Panc1 (cell line): ENCODE measurements at places on chromosomes 11 and 22. TPM values are rescaled to one million over a fixed set of nuclear protein-coding genes. Genes with fewer than 3 reads are reported as not detected.
A peak's percentile ranks its signal among the peaks of the same experiment; 100 is the strongest.

- no peaks in the 10 kb centered on the region for H3K4me1 ChIP-seq
- H3K27me3 ChIP-seq, result no peaks in the 10 kb centered on the region
- no peak for DNase-seq
- H3K4me3 ChIP-seq, result no peak overlapping the region
Measured at GRCh38 chr22:46970411-46971098, 208.1 kb downstream of the TBC1D22A start.

GRCh38 chr11:69218946-69219720 is 63.4 kb downstream of the SMIM38 start:
- H3K27me3 ChIP-seq, result no peaks in the 10 kb centered on the region
- H3K4me1 ChIP-seq, result peaks cover 9% of the 10 kb centered on the region
- no peak overlapping the region for H3K4me3 ChIP-seq
- no peak overlapping the region for H3K27ac ChIP-seq

DNA sequence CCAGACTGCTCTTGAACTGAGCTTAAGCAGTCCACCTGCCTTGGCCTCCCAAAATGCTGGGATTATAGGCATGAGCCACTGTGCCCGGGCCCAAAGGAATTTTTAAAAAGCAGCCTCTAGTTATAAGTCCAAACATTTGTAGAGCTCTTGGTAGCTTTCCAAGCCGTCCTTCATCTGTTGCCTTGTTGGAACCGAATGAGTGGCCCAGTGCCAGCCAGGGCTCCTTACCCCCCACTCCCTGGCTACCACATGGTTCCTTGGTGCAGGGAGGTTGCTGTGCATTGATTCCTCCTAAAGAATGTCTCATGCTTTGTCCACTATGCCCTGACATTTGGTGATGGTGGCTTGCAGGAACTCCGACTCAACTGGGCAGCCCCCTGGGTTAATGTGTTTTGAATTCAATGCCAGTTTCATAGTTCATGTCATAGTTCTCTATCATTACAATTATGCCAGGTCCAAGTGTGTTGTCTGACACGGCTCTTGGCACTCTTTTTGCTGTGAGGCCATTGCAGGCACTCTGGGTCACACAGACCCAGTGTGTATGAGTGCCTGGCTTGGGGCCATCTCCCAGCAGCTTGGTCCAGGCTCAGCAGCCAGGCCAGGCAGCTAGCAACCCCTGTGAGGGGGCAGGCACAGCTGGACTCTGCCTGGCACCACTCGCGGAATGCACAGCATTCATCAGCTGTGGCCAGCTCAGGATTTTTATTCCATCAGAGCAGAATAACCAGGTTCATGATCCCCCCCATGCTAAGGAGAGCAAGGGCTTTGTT is 13.3 kb upstream of the MICALL1 start:
- peaks cover 7% of the 10 kb centered on the region for H3K36me3 ChIP-seq
- H3K4me3 ChIP-seq, result no peak overlapping the region
- no peak for DNase-seq
- no peaks in the 10 kb centered on the region for H3K27me3 ChIP-seq

GRCh38 chr11:73029403-73029802 is 112.7 kb downstream of the FCHSD2 start:
- H3K27me3 ChIP-seq, result no peaks in the 10 kb centered on the region
- H3K36me3 ChIP-seq, result no peaks in the 10 kb centered on the region
- H3K4me3 ChIP-seq, result no peak overlapping the region
- H3K27ac ChIP-seq, result no peak overlapping the region
- DNase-seq, result no peak

GRCh38 chr22:31520051-31520450 is 23.7 kb downstream of the SFI1 start:
- H3K27me3 ChIP-seq, result no peaks in the 10 kb centered on the region
- H3K4me3 ChIP-seq, result no peak overlapping the region
- H3K36me3 ChIP-seq, result no peaks in the 10 kb centered on the region
- no peaks in the 10 kb centered on the region for H3K4me1 ChIP-seq
- H3K27ac ChIP-seq, result no peak overlapping the region

GRCh38 chr11:73308003-73308960 is at the start of gene ARHGEF17:
ARHGEF17 (plus strand) TSS chr11:73308276; CDS start chr11:73308639, 363 bp downstream.
- H3K27me3 ChIP-seq, result no peaks in the 10 kb centered on the region
- no peak for DNase-seq
- H3K36me3 ChIP-seq, result no peaks in the 10 kb centered on the region
- H3K27ac ChIP-seq, result peak within 1 kb of the TSS; percentile 81

DNA sequence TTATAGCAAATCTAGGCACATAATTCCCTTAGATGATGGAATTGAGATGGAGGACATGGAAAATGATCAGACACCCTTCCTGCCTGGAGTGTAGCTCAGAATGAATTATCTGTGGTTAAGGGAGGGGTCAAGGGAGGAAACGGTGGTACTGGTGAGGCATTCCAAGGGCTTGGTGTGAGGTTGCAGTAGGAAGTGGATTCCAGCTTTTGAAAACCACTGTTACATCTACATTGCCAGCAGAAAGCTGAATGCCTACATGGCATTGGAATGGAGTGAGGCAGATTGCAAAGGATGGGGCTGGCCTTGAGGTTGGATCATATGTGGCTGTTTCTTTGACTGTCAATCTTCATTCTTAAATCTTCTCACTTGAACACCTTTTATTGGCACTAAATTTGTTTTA is 684.4 kb downstream of the NTM start:
- no peaks in the 10 kb centered on the region for H3K4me1 ChIP-seq
- H3K27ac ChIP-seq, result no peak overlapping the region
- H3K36me3 ChIP-seq, result no peaks in the 10 kb centered on the region
- no peak overlapping the region for H3K4me3 ChIP-seq
- DNase-seq, result no peak
- no peaks in the 10 kb centered on the region for H3K27me3 ChIP-seq

DNA sequence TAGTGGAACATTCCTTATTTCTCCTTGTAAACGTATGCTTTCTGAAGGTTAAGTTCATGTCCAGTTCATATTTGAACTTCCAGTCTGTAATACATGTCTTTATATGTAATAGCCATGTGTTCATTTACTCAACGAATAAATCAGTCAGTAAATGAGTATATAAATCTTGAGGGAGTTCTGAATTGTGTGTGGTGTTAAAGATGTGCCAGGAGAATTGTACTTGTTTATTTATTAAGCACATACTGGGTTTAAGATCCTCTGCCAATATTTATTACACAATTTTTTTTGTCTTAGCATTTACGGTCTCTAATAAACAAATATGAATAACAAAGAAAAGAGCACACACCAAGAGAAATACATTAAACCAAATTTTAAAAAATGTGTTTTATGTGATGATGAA is 26.5 kb upstream of the CLMP start:
- no peaks in the 10 kb centered on the region for H3K36me3 ChIP-seq
- no peak overlapping the region for H3K27ac ChIP-seq
- H3K4me1 ChIP-seq, result no peaks in the 10 kb centered on the region; the same call in 1 of the 2 replicates
- H3K4me3 ChIP-seq, result no peak overlapping the region

- H3K36me3 ChIP-seq, result peaks cover 9% of the 10 kb centered on the region
- DNase-seq, result no peak
- no peak overlapping the region for H3K4me3 ChIP-seq
- no peak overlapping the region for H3K27ac ChIP-seq
- H3K4me1 ChIP-seq, result no peaks in the 10 kb centered on the region
- H3K27me3 ChIP-seq, result no peaks in the 10 kb centered on the region
Measured at GRCh38 chr11:12932485-12932884, 76.6 kb upstream of the RASSF10 start.

GRCh38 chr11:31720225-31720624 is 90.9 kb downstream of the PAX6 start:
- H3K4me1 ChIP-seq, result no peaks in the 10 kb centered on the region

The SMIM35 gene
- total RNA-seq, result not detected

The PGA5 gene
- not detected for total RNA-seq

The AMBRA1 gene
- 40.0 TPM for total RNA-seq

The SYNGR1 gene
- 17.8 TPM for total RNA-seq

The RAB38 gene
- total RNA-seq, result 0.15 TPM

The MOV10L1 gene
- total RNA-seq, result 0.10 TPM

The KCTD14 gene
- 19.3 TPM for total RNA-seq

The SPTBN2 gene
- total RNA-seq, result 7.3 TPM
